ENCODE measurements at places on chromosomes 7 and 10.
A peak's percentile ranks its signal among the peaks of the same experiment; 100 is the strongest.

DNA sequence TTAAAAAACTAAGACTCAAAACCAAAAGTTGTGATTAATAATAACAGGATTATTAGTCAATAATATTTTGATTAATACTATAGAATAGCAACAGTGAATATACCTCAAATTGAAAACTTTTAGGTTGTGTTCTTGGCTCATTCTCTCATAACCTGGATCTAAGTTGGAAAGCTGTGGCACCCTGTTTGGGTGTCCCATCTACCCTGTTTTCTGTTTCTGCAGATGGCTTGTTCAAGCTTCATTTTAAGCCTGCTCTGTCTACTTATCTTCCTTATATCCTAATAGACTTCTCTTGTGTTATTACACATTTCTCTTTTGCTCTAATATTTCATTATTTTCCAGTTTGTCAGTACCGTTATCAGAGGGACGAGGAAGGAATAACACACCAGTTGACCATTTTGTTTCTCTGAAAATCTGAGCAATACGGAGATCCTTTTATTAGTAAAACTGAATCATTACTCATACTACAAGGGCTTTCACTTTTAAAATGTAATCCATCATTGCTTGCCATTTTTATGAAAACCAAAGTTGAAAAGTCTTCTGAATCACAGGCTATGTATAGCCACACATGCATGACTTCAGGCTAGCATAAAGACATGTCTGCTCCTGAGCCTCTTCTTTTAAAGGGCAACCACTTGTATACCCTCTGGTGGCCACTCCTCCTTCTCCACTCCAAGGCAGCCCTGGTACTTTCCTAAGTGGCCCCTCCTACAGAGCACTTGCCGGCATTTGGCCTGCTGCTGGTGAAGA is 22.3 kb downstream of the COX15 start:
- DNase-seq, result no peak

DNA sequence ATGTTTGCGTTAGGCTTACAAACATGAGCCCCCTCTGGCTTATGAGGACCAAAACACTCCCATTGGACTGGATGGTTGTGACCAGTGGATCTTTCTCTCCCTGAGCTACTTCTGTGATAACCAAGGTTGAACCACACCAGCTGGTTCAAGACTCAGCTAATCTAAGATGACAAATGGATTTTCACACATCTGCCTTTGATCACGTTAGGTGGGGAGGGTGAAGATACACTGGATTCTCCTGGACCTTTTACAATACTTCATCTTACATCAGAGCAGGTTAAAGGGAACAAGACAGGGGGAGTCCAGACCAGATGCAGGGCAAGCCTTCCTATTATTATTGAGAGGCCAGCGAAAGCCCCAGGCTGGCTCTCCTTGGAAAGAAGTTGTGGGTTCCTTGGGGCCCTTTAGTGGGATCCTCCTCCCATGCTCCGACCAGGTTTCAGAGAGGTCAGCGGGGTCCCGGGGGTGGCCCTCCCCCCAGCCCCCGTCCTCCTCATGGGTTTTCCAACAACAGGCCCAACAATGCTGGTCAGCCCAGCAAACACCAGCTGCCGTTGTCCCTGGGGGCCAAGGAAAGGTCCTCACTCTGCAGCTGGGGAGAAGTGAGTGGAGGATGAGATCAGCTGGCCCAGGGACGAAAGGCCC is 2.8 kb downstream of the GFRA1 start:
- DNase-seq, result no peak

GRCh38 chr10:99449023-99449422 is 18.6 kb upstream of the GOT1 start:
- DNase-seq, result no peak

DNA sequence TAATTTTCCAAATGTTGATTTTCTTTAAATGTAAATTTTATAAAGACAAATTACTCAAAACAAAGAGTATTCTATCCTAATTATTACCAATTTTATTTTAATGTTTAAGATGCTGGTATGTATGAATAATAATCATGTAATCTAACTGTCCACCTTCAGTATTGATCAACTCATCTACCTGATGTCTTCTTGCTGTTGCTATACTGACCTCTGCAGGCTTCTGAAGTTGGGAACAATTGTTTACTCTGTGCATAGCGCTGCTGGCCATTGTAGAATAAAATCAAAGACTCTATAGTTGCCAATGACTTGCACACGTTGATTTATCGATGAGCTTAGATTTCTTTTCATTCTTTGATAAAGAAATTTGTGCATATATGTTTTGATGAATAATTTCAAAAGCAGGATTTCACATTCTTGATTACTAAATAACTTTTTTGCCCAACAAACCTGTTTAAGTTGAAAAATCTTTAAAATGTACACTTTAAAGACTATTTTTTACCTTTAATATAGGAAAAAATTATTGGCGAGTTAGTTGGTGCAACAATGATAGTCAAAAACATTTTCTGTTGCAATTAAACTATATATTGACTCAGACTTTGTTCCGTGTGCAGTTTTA is 282.3 kb downstream of the TFEC start:
- no peak for DNase-seq

DNA sequence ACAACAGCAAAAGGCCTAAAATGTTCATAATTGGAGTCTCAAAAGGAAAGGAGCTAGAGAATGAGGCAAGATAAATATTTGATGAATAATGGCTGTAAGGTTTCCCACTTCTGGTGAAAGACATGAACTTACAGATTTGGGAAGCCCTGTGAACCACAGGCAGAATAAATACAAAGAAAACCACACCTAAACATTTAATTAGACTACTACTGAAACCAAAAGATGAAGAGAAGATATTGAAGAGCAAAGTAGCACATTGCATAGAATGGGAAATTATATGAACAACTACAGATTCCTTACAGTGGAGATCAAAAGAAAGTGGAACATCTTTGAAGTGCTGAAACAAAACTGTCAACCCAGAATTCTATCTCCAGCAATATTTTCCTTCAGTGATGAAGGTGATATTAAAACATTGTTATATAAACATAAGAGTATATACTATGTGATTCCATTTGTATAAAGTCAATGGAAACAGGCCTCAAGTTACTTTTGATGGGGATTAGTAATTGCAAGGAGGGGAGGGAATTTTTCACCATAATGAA is 191.3 kb upstream of the KAT6B start:
- no peak for DNase-seq

DNA sequence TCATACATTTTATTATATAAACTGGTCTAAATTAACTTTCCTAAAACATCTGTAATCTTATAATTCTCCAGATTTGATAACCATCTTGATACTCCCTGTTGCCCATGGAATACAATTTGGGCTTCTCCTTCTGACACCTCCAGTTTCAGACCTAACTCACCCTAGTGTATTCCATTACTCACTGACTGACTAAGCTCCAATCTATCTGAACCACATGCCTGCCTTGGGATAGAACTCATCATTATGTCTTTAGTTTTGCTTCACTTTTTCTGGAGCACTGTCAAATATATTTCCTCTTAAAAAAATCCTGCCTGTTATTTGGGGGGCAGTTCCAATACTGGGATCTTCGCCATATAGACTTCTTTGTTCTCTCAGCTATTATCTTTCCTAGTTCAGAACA is 4.9 kb upstream of the FOXP2 start:
- no peak for DNase-seq

- DNase-seq, result no peak
Measured at GRCh38 chr7:124813994-124814798, 48.6 kb upstream of the GPR37 start.

GRCh38 chr7:157158400-157158799 is 19.7 kb downstream of the UBE3C start:
- DNase-seq, result no peak

DNA sequence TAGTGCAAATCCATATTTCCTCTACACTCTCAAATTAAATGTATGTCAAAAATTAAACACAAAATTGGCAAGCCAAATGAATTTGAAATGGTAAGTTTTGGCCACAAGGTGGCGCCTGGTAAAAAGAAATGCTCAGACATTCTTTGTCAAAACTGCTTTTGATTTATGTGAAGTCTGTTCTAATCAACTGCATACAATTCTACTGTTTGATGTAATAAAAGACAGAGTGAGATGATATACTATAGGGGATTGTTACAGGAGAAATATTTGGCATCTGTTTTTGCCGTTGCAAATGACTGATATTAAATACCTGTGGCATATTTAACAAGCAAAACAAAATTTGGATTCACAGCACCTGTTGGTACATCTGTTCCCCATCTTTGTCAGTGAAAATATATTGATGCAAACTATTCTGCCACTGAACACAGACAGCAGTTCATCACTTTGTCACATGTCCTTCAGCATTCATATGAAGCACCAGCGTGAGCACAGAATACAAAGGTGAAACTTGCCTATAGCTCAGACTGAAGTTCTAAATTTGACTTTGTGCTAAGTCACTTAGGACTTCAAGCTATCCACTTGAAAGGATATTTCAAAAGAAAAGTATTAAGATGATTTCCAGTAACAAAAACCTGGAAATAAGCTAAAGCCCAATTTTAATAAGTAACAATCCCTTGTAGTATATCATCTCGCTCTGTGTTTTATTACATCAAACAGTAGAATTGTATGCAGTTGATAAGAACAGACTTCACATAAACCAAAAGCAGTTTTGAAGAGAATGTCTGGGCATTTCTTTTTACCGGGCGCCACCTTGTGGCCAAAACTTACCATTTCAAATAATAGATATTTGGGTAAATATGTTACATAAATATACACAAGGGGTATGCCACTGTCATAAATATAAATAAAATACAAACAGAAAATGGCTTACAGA is 10.2 kb upstream of the CH25H start:
- peak; percentile 73 for DNase-seq

GRCh38 chr7:39504963-39505362 is 61.2 kb upstream of the YAE1 start:
- DNase-seq, result no peak

- DNase-seq, result no peak
Measured at GRCh38 chr7:149524394-149524793, 26.8 kb upstream of the ZNF746 start.

DNA sequence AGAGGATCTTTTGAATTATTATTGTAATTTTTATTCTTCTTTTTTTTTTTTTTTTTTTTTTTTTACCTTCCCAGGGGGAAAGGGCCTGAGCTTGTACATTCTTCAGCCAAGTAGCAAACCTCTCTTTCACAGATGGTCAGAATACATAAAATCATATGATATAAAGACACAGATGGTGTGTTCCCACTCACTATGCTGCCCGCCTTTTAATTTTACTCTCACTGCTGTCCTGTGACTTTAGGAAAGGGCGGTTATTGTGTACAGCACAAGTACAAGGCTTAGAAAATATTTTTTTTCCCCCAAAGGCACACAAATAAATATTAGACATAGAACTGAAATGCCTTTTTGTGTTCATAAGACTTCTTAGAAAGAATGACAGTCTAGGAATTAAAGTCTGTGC is 213.6 kb downstream of the RPS24 start:
- DNase-seq, result no peak

DNA sequence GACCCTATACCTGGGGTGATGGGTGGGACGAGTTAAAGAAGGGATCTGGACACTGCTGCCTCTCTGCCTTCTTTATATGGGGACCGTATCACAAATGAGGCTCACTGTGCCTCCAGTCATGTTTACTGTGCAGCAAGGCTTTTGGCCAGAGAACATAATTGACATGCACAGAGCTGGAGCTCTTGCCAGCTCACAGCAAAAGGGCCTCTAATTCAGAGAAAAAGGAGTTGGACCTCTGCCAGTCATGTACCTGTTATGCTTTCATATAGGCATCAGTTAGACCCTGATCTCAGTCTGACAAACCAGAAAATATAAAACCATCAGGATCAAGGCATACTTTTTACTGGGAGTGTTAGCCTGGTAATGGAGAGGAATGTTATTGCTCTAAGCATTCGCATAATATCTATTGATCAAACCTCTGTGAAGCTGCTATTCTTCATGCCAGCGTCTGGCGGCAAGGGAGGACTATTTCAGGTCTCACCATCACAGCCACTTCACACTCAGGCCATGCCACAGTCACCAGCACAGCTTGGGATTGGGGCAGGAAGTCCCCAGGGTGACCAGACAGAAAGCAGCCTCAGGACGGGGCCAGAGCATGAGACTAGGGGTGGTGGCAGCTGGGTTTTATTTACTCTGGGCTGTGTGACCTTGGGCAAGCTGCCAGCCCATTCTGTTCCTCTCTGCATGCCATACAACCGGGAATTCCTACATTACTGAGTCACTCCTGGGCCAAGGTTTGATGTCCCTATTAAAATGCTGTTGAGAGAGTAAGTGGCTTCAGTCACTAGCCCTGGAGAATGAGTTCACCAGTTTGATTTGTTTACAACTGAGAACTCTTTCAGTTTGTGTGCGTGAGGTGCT is 90.1 kb downstream of the NPSR1 start:
- DNase-seq, result no peak

- no peak for DNase-seq
Measured at GRCh38 chr7:46028246-46028645, 107.2 kb upstream of the IGFBP3 start.

All from CD4-positive, alpha-beta T cell treated with Interleukin-6 for 4 hours (primary cell).